ENCODE measurements at places on chromosomes 1 and 21. TPM values are rescaled to one million over a fixed set of nuclear protein-coding genes. Genes with fewer than 3 reads are reported as not detected.

The AMY2A gene
- total RNA-seq = not detected

The OR2T2 gene
- not detected for total RNA-seq

The ADORA1 gene
- total RNA-seq = under 0.01 TPM

The DNALI1 gene
- total RNA-seq = 7.9 TPM

The CD1C gene
- total RNA-seq = not detected

The RXRG gene
- not detected for total RNA-seq

The COL18A1 gene
- total RNA-seq = 100 TPM

The MROH9 gene
- not detected for total RNA-seq

The PER3 gene
- total RNA-seq = 1.8 TPM

The ARHGEF16 gene
- 0.15 TPM for total RNA-seq

All from bronchus fibroblast of lung (primary cell).